Inflammatory macrophage (primary cell): ENCODE measurements at places on chromosomes 4 and X.

DNA sequence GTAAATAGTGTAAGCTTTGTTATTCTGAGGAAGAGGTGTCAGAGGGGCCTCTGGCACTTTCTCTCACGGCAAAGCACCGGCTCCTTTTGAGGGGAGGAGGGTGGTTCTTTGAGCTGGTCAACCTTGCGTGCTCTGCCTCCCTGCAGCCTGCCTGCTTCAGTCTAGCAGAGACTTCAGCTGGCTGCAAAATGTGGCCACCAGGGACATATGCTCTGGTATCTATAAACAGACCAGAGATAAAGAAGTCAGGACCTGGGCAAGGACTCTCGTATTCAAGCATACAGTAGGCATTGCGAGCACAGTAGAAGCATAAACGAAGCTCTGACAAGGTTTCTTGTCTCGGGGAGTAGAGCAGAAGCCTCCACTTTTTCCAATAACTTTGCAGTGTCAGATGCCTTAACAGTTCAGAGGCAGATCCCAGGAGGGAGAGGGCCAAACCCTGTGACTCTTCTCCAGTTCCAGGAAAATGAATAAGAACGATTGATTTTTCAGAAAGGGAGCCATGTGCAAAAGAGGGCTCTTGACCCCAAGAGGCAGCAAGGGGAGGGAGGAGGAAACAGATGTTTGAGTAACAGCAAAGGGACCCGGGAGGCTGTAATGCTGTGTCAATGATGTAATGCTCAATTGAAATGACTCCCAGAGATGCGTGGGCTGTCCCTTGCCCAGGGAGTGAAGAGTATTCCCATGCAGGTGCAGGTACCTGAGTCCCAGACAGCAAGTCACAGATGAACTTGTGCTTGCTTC, 57.9 kb upstream of the TEX13D start:
- DNase-seq = no peak

DNA sequence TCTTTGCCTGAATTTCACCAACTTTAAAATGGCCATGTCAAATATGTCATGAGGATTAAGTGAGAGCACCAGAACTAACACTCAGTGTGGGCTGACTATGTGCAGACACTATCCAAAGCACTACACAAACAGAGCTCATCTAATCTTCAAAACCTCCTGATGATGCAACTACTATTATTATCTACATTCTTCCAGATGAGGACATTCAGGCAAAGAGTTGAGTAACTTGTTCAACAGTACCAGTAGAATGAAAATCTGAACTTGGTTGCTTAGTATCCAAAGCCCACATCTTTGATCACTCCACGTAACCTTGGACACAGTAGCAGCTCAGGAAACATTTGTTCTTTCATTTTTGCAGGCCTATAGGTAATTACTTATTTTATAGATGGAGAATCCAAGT, 90.1 kb downstream of the ATP8A1 start:
- no peak for DNase-seq

GRCh38 chr4:151668689-151669402, 92.0 kb downstream of the GATB start:
- DNase-seq = no peak

- no peak for DNase-seq
Observed at GRCh38 chr4:98828801-98829200, 100.1 kb downstream of the EIF4E start.

DNA sequence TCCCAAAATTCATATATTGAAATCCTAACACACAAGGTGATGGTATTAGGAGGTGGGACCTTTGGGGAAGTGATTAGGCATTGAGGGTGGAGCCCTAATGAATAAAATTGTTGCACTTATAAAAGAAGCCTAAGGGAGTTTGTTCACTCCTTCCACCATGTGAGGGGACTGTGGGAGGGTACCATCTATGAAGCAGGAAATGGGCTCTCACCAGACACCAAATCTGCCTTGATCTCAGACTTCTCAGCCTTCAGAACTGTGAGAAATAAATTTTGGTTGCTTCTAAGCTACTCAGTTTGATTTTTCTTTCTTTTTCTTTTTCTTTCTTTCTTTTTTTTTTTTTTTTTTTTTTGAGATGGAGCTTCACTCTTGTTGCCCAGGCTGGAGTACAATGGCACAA, 116.2 kb upstream of the GPC3 start:
- DNase-seq = no peak

- no peak for DNase-seq
Observed at GRCh38 chr4:15898902-15899301, 39.6 kb downstream of the FGFBP1 start.

GRCh38 chrX:81201671-81202455, at the start of the genes HMGN5 and SH3BGRL:
Gene HMGN5, minus strand, starts transcription at chrX:81201913. Its CDS starts 80,364 bp downstream, at chrX:81121549.
Gene SH3BGRL, plus strand, starts transcription at chrX:81202102. Its CDS starts 99 bp downstream, at chrX:81202201.
- DNase-seq = peak; percentile 87

GRCh38 chr4:28373191-28373590, 1512.5 kb downstream of the STIM2 start:
- DNase-seq = no peak

DNA sequence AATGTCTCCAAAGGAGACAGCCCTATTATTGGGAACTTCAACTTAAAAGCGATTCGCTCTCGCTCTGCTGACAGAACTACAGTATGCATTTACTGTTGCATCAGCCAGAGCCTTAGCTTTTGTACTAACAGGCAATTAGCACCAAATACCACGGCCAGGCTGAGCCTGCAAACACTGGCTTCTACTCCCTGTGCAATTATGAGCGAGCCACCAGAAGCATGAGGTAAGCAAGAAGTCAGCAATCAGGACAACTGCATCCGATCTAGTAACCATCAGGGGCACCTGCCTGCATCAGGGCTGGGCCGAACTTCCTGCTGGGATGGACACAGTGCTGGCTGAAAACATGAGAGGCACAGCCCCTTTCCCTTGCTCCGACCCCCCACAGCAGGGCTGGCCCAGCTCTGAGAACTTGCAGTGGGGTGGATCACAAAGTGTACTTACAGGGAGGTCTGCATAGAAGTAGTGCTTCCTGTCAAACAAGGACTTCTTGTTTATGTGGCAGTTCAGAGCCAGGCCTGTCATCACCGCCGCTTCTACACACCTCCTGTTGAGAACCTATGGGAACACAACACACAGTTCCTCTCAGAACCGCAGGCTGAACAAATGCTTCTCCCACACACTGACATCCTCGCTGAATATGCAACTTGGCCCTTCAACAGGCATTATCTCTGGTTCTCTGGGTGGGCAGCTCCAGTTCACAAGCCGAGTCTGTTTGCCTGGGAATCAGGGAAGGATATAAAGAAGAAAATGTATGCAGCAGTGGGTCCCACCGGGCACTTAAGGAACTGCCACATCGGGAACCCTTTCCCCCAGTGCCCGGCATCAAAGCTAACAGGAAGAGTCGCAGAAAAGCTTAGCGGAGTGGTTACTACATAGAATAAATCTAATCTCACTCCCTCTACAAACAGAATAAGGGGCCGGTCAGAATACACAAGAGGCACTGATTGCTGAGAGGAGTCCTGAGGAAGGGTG, 41.5 kb downstream of the GATB start:
- DNase-seq = no peak

GRCh38 chr4:7206385-7206784, 14.0 kb downstream of the SORCS2 start:
- no peak for DNase-seq

- no peak for DNase-seq
Observed at GRCh38 chrX:43969504-43970501, 3.4 kb downstream of the NDP start.

DNA sequence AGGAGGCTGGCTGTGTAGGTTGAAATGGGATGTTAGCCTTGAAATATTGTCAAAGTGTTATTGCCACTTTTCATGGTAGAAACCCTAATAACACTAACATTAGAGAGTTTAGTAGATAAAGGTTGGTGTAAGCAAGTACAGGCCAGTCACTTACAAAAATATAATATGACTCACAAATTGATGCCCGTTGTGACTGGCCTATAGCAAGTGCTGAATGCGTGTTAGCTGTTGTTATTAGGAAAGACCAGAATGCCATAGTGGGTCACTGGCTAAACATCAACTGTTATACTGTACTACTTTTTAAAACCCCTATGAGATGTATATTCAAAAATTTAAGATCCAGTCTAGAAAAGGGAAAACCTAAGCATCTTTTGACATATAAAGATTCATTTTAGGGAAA, 20.4 kb upstream of the GDPD2 start:
- DNase-seq = no peak

GRCh38 chr4:15043922-15044321, 41.6 kb downstream of the CPEB2 start:
- no peak for DNase-seq

DNA sequence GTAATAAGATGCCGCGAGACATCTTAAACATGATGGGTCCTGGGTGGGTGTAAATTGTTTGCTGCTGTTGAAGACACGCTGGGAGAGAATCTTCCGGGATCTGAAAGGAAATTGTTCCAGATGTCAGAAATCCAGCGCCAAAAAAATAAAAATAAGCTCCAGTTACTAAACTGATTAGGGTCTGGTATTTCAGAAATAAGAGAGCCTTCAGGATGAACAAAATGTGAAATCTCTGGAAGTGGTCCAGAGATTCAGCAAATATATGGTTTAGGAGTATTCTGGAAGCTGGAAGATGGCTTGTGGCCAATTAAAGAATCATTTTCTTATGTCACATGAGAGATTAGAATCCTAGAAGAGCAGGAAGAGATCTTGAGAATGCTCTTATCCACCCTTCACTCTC, 75.8 kb upstream of the NHS start:
- DNase-seq = no peak

- DNase-seq = peak; percentile 70
Observed at GRCh38 chrX:154800478-154801210, 4.6 kb downstream of the MPP1 start.

DNA sequence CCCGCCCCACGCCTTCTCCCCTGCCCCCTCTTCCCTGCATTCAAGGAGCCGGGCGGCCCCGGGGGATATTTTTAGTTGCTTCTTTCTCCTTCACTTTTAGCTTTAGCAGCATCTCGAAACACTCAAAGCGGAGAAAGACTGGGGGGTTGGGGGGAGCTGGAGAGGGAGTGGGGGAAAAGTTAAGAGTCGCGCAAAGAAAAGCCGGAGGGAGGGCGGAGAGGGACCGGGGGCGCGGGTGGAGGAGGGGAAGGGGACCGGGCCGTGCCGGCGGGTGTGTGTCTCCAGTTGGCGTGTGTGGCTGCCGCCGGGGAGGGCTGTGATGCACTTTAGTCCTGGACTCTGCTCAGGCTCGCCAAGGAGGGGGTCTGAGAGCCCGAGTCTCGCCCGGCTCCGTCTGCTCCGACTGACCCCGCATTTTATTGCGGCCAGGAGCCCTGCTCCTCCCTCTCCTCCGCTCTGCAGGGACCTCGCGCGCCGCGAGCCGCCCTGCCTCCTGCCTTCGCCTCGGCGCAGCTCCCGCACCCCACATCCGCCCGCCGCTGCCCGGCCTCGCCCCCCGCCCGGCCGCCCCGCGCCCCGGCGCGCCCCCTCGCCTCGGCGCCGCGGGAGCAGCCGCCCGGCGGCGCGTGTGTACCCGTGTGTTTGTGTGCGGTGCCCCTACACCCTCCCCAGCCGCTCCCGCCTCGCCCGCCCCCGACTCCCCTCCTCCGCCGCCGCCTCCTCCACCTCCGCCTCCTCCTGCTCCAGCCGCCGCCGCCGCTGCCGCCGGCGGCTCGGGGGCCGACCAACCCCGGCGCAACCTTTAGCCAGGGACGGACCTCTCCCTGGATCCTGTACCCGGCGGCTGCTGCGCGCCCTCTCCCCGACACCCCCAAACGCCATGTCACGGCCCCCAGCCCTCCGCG, 1.4 kb downstream of the ZNF827 start:
- DNase-seq = no peak

GRCh38 chrX:133983256-133983973, 2.0 kb downstream of the GPC3 start:
- no peak for DNase-seq

DNA sequence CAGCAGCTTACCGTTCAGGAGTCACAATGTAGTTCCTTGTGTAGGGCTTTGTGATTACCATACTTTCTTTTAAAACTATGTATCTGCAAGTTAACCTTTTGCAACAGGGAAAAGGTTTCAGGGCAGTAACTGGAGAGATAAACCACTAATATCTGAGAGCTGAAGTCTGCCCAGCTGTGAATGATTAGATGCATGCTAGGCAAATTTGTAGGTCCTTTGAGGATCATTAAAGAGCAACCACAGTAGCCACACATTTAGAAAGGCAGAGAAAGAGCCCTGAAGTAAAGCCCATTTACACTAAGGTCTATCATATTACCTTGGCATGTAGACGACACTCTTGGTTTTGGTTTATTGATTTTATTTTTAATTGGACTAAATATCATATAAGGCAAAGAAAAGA, 60.0 kb downstream of the ATP8A1 start:
- DNase-seq = no peak

DNA sequence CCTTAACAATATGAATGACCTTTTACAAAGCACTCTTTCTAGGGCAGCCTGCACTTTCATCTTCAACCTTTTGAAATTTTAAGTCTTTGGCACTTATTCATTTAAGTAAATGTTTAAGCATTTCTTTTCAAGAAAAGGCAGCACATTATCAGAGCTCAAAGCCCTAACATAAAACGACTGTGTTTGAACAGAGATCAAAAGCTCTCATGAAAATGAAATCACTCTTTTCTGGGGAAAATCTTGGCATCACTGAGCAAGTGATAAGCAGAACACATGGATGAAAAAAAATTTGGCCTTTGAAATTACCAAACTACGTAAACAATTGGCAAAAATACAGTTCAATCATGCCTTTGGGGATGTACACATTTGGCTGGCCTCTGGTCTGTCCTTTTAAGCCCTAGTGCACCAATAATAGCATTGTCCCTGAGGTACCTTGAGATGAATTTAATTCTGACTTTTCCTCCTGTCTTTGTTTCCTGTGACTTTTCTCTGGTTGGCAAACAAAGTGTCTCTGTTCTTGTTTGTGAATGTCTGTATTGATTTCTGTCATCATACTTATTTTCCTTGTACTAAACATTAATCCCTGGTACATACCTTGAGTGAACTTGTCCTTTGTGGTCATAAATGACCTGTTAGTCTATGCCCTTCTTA, 12.9 kb upstream of the ODAM start:
- DNase-seq = no peak

- no peak for DNase-seq
Observed at GRCh38 chr4:46274717-46275116, 115.2 kb downstream of the GABRA2 start.
